ENCODE measurements at places on chromosomes 1 and 21.

DNA sequence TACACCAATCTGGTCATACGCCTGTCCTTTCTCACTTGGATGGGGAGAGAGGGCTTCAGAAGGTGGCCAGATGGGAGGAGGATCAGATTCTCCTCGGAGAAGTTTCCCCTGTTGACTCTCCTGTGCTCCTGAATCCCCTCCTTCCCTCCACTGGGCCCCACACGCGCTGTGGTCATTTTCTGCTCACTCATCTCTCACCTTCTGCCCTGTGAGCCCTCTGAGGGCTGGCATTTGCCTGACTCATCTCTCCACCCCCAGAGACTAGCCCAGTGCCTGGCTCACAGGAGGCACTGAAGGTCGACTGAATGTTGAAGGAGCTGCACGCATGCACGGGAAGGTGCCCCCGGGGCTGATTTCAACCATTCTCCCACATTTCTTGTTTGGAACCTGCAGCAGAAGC is 14.2 kb downstream of the ABCA4 start:
- no peak for DNase-seq

GRCh38 chr1:227788271-227789083 is 27.0 kb upstream of the PRSS38 start:
- no peak for DNase-seq

DNA sequence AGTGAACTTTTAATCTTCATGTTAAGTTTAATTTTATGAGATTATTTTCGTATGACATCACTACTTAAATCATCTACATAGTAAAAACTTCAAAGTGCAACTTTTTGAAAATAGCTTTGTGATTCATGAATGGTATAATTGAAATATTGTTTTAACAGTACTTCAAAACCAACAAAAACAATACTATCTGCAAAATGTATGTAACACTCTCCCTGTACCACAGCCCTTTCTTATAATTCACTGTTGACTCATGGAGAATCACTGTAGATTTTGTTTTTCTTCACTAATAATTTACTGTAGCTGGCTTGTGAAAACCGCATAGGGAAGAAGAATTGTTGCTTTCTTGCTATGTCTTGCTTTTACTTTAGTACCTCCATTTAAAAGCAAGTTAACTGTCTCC is 301.4 kb upstream of the ADAMTS5 start:
- DNase-seq: no peak

DNA sequence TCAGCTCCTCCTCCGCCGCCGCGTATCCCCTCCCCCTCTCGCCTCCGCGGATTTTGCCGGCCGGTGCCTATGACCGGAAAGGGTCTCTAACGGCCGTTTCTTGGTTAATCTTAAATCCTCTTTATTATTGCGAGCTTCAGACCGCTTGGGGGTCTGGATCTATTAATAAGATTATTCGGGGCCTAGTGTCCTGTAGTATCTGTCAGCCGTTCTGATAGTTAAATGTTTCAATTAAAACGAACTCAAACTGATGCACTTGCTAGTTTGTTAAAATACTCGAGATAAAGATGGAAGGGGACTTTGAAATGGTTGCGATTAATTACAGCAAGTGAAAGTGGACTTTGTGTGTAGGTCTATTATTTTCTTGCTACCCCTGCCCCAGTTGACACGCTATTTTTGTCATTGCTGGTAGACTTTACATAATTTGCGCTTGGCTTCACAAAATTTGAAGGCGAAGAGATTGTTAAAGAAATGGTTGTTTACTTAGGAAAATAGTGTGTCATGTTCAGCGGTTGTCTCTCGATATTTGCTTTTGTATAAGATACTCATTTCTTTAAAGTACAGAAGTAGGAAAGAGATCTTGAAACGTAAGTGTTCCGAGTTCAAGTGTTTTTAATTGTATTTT is 779 bp downstream of the SON start:
- no peak for DNase-seq

GRCh38 chr1:17612831-17613230 is 73.3 kb downstream of the ARHGEF10L start:
- DNase-seq: no peak

DNA sequence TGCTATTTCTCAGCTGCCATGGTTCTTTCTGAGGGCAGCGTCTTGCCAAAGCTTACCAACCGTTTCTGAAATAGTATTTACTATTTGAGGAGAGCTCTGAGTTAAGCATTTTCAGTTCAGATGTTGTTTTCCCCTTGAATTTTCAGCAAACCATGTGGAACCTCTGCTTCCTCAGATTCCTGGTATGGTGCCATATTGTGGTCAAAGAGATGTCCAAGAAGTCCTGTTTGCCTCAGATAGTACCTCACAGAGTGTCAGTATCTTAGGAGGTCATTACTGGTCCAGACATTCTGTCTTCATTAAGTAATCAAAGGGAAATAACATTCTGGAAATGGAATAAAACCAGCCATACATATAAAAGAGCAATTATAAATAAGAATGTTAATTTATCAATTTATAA is 36.6 kb downstream of the VANGL2 start:
- DNase-seq: no peak

GRCh38 chr1:235919833-235920441 is 53.2 kb upstream of the LYST start:
- no peak for DNase-seq

DNA sequence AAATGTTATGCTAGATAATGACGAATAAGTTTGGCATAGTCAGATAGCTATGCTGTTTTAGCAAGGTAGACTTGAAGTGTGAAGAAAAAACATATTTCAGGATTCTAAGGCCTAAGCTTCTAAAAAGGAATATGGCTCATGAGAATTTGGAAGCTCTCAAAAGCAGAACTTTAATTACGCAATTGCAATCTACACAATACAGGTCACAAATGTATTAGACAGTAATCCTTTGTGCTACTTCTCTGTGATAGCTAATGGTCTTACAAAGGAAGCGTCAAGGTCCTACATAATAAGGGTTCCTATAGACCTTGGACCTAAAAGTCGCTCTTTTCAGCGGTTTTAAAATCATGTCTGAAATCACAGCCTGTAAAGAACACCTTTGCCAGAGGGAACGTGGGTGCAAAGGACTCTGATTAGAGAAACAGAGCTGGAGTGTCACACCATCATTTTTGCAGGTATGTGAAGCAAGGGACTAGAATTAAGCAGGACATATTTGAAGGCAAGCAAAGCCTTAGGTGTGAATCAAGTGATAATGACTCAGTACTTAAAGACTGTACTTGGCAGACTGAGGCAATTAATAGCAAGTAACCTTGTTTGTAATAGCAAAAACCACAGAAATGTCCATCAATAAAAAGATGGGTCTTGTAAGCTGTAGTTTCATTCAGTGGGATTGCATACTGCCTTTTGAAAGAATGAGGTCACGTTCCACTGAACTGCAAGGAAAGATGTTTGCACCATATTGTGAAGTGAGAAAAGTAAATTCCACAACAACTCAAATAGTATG is 420.2 kb downstream of the KCTD3 start:
- DNase-seq: no peak

DNA sequence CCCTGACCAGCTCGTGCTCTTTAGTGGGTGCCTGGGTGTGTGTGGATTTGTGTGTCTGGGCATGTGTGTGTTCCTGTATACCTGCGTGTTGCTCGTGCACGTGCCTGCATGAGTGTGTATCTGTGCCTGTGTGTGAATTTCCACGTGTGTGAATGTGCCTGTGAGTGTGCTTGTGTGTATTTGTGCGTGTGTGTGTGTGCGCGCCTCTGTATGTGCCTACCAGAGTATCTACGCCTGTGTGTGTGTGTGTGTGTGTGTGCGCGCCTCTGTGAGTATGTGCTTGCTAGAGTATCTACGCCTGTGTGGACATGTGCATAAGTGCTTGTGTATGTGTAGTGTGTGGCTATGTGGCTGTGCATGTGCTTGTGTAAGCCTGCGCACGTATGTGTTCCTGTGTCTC is 691 bp upstream of the SELENBP1 start:
- no peak for DNase-seq

- DNase-seq: no peak
Observed at GRCh38 chr1:173187671-173188237, 19.4 kb downstream of the TNFSF4 start.

GRCh38 chr1:40179496-40180089 is 18.4 kb downstream of the RLF start:
- DNase-seq: no peak

DNA sequence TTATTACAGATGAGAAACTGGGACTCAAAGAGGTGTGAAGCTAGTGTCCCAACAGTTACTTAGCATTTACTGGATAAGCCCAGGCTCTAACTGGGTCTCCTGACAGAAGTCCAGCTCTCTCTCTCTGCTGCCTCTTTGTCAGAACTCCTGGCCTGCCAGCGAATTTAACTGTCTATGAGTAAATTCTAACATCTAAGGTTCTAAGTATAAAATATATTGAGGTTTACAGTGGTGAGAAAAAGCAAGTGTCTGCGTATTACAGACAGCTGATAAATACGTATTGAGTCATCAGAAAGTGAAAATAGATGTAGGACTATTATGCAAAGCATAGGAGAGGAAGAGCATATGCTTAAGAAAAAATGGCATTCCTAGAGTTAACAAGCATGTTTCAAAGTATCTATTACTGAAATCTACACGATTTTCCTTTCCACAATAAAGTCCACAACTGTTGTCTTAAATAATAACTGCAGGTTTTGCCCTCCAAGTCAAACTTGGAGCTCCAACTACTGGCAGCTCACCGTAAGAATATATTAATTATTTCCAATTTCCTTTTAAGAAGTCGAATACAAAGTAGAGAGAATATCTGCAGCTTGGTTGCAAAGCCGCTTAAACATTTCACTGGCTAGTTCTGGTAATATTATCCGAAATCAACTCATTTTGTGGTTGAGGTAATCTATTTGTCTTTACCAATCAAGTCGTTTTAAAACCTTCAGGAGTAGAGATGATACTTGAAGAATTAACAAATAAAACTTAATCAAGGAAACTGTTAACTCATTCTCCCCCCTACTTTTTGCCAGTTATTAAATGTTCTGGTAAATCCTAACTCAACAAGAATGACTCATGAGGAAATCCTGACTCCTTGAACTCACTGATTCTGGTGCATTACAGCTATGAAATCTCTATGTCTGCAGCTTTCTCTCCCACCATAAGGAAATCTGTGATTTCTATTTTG is 1.4 kb upstream of the RGS2 start:
- DNase-seq: no peak

- no peak for DNase-seq
Observed at GRCh38 chr1:32349211-32349708, 13.0 kb downstream of the FAM229A start.

GRCh38 chr1:41051022-41051421 is 29.5 kb upstream of the SLFNL1 start:
- no peak for DNase-seq

DNA sequence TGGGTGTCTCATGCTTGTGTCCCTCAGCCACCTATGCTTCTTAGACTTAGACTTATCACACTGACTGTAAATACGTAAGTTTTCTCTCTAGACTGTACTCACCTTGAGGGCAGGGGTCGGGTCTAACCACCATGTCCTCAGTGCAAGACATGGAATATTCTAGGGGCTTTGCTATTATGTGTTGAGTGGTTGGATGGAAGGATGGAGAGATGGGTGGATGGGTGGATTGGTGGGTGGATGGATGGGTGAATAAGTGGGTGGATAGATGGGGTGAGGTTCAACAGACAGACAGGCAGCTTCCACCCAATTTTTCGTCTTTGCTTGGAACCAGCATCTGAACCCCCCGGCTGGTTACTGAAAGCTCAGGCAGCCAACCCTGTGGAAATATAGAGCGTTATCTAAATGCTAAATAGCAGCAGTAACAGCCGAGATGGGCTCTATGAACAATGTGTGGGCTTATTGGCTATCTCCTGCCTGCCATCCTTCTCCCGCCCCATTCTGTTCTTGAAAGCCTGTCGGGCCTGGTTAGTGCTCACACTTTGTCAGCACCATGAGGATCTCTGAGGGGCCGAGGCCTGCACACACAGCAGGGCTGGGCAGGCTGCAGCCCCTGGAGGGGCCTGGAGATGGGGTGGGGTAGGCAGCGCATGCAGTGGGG is 130.7 kb downstream of the ACTL8 start:
- DNase-seq: no peak

GRCh38 chr1:143720087-143721023 is 251.4 kb downstream of the FAM72C start:
- DNase-seq: no peak

- no peak for DNase-seq
Observed at GRCh38 chr1:30650968-30651320, 72.4 kb downstream of the MATN1 start.

GRCh38 chr1:92817986-92818764 is 13.7 kb upstream of the RPL5 start:
- no peak for DNase-seq

DNA sequence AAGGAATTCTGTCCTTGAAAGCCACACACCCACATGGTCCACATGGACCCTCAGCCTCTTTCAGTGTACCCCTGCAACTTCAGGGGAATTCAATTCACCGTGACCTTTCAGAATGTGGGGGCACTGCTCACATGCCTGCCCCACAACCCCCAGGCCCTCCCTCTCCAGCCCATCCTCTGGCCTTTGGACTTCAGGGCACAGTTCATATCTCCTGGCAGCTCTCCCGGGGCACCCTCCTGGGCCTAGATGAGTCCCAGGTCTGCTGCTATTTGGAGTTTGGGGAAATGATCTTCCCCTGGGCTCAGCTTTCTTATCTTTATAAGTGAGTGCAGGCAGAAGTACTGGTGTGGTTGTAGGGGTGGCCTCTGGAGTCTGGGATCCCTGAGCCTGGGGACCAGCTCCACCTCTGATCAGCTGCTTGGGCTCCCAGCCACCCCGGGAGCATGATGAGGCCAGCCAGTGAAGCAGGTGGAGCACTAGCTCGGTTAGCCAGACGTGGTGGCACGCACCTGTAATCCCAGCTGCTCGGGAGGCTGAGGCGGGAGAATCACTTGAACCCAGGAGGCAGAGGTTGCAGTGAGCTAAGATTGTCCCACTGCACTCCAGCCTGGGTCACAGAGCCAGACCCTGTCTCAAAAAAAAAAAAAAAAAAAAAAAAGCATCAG is 15.8 kb downstream of the C1orf167 start:
- DNase-seq: no peak

GRCh38 chr1:229001467-229002011 is 266.3 kb downstream of the RHOU start:
- no peak for DNase-seq

All from GM12878 (cell line).